ENCODE measurements at places on chromosomes 4 and X.
A peak's percentile ranks its signal among the peaks of the same experiment; 100 is the strongest.

DNA sequence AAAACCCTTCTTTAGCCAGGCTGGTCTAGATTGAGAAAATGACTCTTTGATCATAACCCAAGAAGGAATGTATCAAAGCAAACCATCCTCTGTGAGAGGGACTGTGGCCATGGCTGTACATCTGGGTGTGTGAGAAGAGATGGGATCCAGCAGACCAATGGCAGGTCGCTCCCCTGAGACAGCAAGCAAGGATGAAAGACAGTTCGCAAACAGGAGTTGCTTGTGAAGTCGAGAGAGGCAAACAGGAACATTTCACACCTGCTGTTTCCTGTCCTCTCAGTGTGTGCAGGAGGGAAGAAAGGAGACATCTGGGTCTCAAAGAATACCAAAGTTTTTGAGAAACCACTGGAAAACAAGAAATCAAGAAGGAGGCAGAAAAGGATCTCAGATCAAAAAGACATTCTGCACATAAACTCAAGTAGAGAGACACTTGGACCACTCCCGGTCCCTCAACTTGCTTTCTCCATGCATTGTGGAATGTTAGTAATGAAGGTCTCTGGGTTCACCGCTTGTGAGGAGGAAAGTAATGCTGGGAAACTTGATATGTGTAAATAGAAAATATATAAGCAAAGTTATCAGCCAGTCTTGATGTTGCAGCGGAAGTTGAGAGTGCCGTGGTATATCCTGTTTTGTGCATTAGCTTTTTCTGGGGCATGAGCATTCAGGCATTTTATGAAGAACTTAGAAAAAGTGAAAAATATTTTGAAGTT, 327.5 kb downstream of the BMPR1B start:
- DNase-seq, result no peak

GRCh38 chrX:49071877-49072711, 1.7 kb downstream of the PRAF2 start:
- DNase-seq, result peak; percentile 38

- peak; percentile 33 for DNase-seq
Observed at GRCh38 chr4:14871676-14872430, 130.4 kb upstream of the CPEB2 start.

DNA sequence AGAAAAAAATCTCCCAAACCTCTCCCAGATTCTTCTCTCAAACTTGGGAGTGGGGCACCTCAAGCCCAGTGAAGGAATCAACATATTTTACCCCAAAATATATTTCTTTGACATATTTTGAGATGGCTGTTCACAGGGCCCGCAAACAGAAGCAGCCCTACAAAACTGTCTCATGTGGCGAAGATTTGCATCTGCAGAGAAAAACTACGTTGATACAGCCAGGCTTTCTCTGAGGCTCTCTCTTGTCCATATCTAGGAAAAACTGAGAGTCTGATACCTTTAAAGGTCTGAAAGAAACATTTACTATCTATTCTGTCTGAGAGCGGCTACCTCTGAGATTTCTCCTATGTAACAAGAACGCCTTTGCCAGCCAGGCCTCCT, 23.3 kb upstream of the TMSB4X start:
- no peak for DNase-seq

DNA sequence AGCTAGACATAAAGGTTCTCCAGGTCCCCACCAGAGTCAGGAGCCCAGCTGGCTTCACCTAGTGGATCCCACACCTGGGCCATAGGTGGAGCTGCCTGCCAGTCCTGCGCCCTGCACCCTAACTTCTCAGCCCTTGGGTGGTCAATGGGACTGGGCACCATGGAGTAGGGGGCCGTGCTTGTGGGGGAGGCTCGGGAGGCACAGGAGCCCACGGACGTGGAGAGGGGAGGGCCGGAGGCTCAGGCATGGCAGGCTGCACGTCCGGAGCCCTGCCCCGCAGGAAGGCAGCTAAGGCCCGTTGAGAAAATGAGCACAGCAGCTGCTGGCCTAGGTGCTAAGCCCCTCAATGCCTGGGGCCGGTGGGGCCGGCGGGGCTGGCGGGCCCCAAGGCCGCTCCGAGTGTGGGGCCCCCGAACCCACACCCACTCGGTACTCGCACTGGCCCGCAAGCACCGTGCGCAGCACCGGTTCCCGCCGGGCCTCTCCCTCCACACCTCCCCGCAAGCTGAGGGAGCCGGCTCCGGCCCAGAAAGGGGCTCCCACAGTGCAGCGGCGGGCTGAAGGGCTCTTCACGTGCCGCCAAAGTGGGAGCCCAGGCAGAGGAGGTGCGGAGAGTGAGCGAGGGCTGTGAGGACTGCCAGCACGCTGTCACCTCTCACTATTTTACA, 291.1 kb downstream of the KLHL4 start:
- no peak for DNase-seq

GRCh38 chrX:13334491-13334890, 14.6 kb upstream of the ATXN3L start:
- DNase-seq, result no peak

GRCh38 chrX:136067097-136067496, 80.2 kb upstream of the FHL1 start:
- DNase-seq, result no peak

- no peak for DNase-seq
Observed at GRCh38 chr4:123613586-123614344, 217.2 kb downstream of the SPRY1 start.

GRCh38 chr4:174281182-174281737, 2.2 kb downstream of the FBXO8 start:
- DNase-seq, result no peak

DNA sequence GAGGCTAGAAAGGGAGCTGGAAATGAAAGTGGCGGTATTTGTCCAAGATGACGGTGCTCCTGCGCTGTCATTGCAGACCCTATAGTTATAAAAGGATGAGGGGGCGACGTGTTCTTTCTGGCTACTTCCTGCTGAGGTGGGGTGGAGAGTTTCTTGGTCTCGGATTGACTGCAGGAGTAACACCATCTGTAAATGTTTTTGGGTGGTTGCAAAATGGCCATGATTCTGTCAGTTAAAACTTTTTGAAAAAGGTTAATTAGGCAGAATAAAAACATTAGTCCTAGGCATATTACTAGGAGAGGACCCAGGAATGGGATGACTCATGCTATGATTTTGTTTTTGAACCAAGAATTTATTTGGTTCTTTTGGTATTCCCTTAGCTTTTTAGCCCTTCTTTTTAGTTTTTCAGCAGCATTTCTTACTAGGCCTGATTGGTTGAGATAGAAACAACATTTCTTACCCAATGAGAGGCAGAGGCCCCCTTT, 53.1 kb downstream of the USP11 start:
- DNase-seq, result no peak

- DNase-seq, result no peak
Observed at GRCh38 chr4:185036019-185036418, 17.7 kb downstream of the HELT start.

DNA sequence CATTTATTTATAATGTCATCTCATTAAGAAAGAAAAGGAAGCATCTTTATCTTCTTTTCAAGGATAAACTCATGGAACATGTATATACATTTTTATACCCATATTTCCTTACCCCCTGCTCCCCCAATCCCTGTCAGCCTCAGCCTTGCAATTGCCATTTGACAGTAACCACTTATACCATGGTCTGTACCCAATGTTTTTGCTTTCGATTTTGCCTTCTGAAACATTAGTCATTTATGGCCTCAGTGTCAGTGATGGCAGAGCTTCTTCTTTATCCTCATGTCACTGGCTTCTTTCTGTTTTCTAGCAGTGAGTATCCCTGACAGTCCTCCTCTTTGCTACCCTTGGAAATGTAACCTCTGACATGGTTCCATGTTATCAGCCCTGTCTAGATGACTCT, 228.4 kb downstream of the SPRY1 start:
- no peak for DNase-seq

DNA sequence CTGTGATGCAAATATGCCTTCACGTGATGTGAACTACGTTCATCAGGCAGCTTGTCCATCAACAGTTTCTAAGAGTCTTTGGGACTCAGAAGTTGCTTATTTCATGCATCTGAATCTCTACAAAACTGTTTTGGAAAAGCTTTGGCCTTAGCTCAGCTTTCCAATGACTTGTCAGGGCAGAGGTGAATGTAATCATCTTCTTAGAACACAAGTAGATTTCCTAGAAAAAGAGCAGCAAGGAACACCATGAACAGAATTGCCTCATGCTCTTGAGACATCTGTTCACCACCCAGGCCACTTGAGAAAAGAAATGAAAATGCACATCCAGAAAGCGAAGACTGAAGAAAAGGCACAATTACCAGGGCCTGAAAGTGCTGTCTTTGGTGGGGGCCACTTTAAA, 105.8 kb upstream of the PDHA1 start:
- no peak for DNase-seq

- no peak for DNase-seq
Observed at GRCh38 chr4:69330345-69331047, 50.2 kb downstream of the UGT2B28 start.

All from hematopoietic multipotent progenitor cell treated with erythropoietin and hydrocortisone succinate and interleukin-3 and kit ligand, for 8 days (in vitro differentiated cells).